ENCODE measurements at places on chromosomes 5 and 9.
A peak's percentile ranks its signal among the peaks of the same experiment; 100 is the strongest.

GRCh38 chr9:90060256-90060655, 455.4 kb downstream of the GADD45G start:
- DNase-seq = no peak

DNA sequence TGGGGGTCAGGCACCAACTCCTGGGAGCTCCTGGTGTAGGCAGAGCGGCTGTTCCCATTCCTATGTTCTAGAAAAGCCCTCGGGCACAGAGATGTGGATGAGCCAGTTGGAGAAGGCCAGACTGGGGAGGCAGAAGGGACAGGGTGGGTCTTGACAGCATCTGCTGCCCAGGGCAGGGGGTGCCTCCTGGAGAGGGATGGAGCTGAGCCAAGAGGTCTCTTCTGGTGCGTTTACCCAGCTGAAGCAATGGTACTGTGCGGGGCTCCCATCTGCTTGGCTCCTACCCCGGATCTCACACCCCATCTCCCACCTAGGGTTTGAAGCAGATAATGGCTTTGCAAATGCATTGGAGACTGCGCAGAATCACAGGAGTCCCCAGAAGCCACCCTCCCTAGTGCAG, 41.3 kb downstream of the SHB start:
- DNase-seq = no peak

- no peak for DNase-seq
Measured at GRCh38 chr5:83744821-83745220, 24.2 kb upstream of the HAPLN1 start.

DNA sequence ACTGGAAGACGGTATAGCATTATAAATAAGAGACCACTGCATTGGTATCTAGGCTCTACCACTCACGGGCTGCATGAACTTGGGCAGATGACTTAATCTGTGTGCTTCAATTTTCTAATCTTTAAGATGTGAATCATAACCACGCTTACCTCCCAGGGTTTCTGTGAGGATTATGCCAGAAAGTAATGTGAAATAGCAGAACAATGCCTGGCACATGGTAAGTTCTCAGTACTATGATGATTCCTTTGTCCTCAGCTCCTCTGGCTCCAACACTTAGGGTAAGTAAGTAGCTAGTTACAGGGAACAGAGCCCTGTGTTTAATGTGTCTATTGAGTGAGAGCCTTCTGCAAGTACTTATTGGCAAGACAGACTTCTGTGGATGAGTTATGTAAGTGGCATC, 31.1 kb downstream of the POU4F3 start:
- DNase-seq = peak; percentile 77

GRCh38 chr9:134371731-134372130, 45.5 kb downstream of the RXRA start:
- no peak for DNase-seq

- peak; percentile 98 for DNase-seq
Measured at GRCh38 chr5:113574417-113574816, 60.9 kb downstream of the YTHDC2 start.

- no peak for DNase-seq
Measured at GRCh38 chr5:133287500-133287899, 235.7 kb downstream of the HSPA4 start.

- peak; percentile 66 for DNase-seq
Measured at GRCh38 chr5:127813633-127814587, 110.7 kb downstream of the CCDC192 start.

DNA sequence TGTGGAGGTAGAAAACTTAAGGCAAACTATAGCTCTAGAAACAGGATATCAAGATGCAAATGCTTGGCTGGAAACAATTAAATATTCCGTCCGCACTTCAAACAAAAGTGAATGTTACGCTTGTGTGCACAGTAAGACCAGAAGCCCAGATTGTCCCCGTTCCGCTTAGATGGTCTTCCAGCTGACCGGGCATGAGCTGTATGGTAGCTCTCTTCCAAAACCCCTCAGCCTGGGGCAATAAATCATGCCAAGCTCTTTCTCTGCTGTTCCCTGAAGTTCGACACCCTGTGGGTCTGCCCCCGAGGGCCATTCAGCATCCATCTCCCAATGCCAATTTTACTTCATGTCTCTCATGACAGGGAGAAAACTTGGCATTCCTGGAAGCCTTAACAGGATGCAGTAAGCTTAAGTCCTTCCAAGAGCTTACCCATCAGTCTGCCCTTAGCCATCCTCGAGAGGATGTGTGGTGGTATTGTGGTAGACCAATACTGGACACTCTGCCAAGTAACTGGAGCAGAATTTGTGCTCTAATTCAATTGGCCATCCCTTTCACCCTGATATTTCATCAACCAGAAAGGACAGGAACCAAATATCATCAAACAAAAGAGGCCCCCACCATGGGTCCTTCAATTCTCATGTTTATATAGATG, 70.7 kb upstream of the RANBP6 start:
- DNase-seq = peak; percentile 41

GRCh38 chr5:39102684-39103155, 28.5 kb upstream of the RICTOR start:
- no peak for DNase-seq

DNA sequence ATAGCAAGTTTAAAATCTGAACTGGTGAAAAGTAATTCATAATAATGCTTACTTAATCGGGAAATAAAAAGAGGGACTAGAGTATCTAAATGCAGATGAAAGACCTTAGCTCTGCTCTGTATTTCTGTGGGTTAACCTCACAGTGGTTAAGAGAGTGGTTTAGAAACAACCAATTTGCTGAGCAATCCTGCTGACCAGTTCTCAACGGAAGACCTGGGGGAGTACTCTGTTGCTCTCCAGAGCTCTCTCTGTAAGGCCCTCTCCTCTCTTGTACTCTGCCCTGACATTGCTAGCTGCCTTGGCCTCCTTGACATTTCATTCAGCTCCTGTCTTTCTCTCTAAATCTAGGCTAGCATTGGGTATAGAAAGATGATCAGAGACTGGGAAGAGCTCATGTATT, 1186.6 kb upstream of the SEMA6A start:
- no peak for DNase-seq

DNA sequence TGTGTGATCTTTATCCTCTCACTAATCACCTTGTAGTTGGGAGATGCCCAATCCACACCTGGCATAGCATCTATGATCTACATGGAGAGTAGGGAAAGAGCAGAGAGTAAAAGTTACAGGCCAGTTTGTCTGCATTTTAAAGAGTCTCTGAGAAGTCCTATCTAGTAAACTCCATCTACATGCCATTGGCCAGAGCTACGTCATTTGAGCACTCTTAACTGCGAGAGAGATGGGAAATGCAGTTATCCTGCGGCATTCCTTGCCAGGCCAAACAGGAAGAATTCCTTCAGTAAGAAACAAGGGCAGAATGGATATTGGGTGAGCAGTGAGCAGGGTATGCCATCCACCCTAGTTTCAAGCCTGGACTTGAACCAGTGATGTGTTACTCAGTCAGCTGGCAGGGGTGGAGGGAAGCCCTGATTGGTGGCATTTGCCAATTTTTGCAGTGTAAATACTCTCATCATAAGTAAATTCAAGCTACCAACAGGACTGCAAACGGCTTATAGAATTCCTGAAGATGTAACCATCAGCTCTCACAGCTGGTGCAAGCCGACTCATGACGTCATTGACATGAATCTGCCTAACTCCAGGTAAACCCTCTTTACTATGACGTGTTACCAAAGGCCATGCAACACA, 156.8 kb upstream of the MSX2 start:
- DNase-seq = no peak

DNA sequence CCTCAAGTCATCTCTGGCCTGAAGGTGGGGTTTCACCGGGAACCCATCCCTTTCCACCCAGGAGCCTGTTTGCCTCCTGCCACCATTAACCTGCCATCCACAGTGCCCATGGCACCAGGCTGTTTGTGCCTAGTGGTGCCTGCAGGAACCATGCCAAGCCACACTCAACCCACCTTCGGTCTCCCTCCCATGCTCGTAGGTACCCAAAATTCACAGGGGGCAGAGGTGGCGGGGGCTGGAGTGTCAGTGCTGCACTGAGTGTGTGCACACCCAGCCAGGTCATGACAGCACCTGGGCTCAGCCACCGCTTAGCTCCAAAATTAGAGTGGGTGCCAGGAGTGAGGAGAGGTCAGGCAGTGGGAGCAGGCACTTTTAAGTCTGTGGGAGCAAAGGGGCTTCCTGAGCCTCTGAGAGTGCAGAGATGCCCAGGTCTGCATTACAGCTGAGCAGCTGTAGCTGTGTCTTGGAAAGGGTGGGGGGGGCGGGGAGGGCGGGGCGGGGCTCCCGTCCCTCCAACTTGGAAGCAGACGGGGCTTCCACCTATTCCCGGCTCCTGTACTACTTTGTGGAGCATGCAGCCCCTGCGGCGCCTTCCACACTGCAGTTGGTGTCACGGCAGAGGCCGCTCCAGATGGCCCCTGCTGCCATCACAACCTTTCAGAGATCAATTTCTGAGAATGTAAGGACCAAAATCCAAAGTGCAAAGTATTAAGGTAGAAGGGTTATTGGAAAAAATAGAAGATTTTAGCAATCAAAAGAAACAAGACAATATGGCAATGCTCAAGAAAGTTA, 2396.8 kb upstream of the C9orf72 start:
- no peak for DNase-seq

DNA sequence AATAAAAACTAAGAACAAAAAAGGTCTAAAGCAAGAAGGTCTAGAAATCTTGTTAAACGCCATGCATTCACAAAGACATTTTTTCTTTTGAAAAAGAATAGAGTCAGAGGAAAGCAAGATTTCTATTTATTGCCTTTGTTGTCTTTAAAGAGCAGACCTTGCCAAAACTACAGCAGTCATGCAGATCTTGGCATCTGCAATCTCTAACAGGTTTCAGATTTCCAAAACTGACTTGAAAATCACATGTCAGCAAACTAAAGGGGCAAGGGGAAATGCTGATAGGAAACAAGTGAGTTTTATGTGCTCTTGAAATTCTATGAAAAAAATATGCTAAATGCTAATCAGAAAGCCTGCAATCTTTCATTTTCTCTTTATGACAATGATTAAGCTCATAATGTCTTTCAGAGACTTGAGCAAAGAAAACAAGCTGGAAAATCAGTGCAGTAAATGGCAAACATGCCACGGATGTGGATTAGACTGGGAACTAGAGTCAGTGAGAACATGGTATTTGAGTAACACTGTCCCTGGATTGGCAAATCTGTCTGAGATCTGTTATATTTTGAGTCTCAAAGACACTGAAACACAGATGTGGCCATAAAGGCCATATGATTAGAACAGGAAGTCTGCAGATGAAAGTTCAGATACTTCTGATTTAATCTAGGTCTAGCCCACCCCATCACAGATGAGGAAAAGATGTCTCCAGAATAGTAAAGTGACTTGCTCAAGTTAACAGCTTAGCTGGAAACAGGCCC, 361.4 kb upstream of the RPS23 start:
- no peak for DNase-seq

DNA sequence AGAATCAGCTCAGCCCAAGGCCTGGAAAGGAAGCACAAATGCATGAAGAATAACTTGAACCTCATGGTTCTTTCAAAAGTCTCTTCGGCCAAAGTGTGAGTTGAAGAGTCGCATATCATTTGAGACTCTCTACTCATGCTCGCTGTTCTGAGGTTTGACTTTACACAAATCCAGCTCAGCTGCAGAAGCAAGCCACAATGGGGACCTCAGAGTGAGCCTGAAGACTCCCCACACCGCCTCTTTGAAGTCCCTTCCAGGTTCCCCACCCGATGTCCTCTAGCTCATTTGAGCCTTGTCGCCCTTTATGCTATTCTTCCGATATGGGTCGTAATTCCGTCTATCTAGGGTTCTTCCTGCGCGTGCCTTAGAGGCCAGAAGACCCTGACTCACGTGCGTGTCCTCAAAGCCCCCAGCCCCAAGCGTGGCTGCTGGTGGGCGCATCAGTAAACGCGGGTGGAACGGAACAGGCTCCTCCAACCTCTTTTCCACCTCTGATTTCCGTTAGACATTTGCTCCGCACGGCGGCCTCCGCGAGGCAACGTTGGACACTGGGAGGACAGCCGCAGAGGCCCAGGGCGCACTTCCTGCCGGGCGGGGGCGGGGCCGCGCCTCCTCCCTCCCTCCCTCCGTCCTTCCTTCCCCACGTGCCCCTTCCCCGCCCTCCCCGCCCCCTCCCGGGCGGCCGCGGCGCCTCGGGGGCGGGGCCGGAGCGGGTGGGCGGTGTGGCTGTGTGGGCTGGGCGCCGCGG, at the start of gene SNX30:
TSS of gene SNX30 (plus strand) at position 745 of the 748 bp plus-strand sequence. CDS start 242 bp downstream, outside the sequence.
- peak; percentile 91 for DNase-seq

DNA sequence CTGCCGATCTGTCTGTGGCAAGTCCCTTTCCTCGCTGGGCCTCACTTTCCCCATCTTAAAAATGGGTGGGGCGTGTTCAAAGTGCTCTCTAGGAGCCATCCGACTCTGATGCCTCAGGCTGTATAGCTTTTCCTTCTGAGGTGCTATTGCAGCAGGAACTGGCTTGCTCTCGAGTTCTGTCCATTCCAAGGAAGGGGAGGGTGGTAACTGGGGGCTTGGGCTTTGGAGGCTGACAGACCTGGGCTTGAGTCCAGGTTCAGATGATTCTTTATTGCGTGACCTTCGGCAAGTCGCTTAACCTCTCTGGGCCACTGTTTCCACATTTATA, 139.5 kb downstream of the RGS3 start:
- DNase-seq = no peak

- DNase-seq = no peak
Measured at GRCh38 chr9:69820955-69821788, 555 bp downstream of the CFAP95 start.

DNA sequence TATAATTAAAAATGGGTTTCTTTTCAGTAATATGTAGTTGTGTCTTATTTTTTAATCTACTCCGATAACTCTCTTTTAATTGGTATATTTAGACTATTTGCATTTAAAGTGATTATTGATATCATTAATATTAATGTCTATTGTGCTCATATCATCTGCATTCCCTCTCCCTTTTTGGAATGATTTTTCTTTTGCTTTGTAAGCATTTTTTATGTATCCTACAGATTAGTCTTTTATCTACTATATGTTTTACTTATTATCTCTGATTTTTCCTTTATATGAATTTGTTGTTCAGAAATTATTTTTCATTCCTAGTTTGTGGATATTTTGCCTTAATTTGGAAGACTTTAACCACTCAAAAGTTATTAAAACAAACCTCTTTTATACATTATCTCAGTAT, 34.0 kb downstream of the NDUFS4 start:
- no peak for DNase-seq

DNA sequence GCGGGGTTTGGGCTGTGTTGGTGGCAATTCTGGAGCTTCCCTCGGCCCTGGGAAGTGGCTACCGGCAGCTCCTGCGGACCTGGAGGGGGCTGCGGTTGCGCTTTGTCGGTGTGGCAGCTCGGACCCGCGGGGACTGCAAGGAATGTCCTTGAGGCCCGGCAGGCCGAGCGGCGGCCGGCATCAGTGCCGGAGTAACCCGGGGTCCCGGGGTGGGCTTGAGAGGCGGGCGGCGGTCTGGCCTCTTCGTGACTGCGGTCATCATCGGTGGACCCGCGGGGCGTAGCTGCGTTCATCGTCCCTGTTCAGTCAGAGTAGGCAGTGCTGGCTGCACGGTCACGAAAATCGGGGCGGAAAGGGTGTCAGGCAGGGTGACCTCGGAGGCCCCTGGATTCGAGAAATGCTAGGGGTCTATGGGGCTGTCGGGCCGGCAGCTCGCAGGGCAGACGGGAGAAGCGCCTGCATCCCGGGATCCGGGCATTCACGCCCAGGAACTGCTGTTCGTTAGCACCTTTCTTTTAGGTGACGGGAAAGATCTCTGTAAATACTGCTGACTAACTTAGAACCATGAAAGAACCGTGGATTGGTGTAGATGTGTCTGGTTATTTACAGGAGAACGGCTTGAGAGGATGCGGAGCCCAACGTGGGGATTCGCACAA, 474 bp downstream of the HMGCR start:
- no peak for DNase-seq

GRCh38 chr9:98994172-98995058, 50.7 kb downstream of the COL15A1 start:
- DNase-seq = no peak

Measured in HT1080 (cell line).